ENCODE measurements at places on chromosomes 3 and 15. TPM values are rescaled to one million over a fixed set of nuclear protein-coding genes. Genes with fewer than 3 reads are reported as not detected.

The TMC3 gene
- 0.24 TPM for polyA plus RNA-seq

The NGLY1 gene
- polyA plus RNA-seq, result 38.0 TPM

The PLA2G4D gene
- 0.04 TPM for polyA plus RNA-seq

The SERINC4 gene
- not detected for polyA plus RNA-seq

The PLD1 gene
- polyA plus RNA-seq, result 10.5 TPM

The TNFSF10 gene
- 36.9 TPM for polyA plus RNA-seq

The TNNC1 gene
- 7.2 TPM for polyA plus RNA-seq

The C15orf62 gene
- polyA plus RNA-seq, result 5.4 TPM

DNA sequence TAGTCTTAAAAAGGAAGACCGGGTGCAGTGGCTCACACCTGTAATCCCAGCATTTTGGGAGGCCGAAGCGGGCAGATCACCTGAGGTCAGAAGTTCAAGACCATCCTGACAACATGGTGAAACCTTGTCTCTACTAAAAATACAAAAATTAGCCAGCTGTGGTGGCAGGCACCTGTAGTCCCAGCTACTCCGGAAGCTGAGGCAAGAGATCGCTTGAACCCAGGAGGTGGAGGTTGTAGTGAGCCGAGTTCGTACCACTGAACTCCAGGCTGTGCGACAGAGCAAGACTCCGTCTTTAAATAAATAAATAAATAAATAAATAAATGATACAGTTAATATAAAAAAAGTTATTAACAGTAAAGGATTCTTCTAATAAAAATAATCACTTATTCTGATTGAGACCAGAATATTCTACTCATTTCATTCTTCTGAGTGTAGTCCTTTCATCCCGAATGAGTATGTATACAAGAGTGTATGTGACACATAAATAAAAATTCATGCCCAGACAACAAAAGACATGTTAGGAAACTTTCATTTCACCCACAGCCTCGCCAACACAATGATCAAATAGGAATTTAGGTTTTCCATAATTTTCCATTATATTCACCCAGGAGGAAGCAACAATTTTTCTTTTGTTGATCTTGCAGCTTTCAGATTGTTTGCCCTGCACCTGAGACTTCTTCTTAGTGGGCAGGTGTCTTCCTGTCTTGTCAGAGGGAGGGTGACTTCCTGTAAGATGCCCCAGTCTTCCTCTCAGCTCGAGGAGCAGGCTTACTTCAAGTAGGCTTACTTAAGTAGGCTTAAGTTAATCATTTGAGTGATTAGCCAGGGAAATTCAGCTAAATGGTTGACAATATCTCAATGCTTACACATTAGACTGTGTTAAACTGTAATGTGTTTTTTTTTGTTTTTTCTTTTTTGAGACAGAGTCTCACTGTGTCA lies 7.8 kb upstream of the NUP210 start:
- DNase-seq, result no peak

DNA sequence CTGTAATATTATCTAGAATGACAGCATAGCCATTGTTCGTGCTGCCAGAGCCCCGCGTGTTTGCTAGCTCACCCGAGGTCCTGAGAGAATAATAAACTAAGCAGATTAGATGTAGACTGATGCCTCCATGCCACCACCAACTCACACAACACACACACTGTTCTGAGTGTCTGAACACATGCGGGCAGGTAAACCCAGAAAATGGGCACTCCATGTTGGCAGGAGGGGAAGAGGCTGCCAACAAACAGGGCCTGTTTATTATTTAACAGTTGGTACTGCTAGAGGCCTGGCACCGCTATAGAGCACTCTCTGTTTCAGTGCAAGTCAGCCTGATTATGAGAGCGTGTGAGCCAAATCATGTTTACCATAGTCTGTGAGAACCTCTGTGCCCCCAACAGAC lies 299.0 kb downstream of the ZBTB20 start:
- DNase-seq, result no peak

- DNase-seq, result no peak
These were observed 4.5 kb upstream of the SSUH2 start for GRCh38 chr3:8648909-8649741.

DNA sequence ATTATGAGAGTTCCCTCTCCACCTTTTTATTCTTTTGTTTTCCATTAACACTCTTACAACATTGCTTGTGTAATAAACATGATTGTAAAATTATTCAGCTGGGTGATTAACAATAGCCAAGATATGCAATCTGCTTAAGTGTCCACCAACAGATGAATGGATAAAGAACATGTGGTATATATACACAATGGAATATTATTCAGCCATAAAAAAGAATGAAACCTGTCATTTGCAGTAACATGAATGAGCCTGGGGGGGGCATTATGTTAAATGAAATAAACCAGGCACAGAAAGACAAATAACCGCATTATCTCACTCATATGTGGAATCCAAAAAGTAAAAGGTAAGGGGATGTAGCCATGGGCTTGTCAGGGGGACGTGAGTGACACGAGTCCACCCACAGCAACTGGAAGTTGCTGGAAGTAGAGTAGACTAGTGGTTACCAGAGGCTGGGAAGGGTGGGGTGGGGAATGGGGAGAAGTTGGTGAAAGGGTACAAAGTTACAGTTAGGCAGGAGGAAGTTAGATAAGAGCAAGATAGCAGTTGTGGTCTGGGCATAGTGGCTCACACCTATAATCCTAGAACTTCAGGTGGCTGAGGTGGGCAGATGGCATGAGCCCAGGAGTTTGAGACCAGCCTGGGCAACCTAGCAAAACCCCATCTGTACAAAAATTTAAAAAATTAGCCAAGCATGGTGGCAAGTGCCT lies 28.7 kb upstream of the CD47 start:
- no peak for DNase-seq

GRCh38 chr15:101447168-101447533 lies 42.4 kb downstream of the PCSK6 start:
- no peak for DNase-seq

- peak; percentile 35 for DNase-seq
These were observed 61.6 kb downstream of the RAB7A start for GRCh38 chr3:128787256-128788253.

- DNase-seq, result no peak
These were observed 90.5 kb downstream of the LPP start for GRCh38 chr3:188244395-188244861.

DNA sequence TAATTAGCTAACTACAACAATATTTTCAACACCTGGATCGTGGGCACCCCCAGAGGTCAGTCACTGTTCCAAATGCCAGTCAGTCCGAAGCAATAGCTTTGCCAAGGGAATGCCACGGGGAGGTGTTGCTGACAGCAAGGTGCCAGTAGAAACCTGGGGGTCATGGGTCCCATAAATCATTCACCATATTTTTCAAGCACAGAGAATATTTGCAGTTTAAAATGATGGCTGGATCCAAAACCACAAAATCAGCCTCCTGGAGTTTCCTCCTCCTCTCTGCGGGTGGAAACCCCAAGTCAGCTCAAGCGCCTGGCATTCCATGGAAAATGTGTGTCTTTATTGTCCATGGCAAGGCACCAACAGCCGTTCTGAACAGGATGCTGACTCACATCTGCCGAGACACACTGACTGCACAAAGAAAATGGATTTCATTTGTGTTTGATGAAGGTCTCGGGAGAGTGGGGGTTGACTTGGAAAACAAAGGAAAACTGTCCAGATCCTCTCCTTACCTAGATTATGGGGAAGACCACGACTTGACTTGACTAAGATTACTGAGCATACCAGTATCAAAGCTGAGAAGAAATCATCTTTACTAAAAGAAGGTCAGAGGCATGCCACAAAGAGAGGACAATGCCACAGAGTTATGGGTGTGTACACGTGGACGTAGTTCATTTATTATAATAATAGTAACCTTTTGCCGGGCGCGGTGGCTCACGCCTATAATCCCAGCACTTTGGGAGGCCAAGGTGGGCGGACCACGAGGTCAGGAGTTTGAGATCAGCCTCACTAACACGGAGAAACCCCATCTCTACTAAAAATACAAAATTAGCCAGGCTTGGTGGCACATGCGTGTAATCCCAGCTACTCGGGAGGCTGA lies 26.4 kb downstream of the ANXA2 start:
- no peak for DNase-seq

DNA sequence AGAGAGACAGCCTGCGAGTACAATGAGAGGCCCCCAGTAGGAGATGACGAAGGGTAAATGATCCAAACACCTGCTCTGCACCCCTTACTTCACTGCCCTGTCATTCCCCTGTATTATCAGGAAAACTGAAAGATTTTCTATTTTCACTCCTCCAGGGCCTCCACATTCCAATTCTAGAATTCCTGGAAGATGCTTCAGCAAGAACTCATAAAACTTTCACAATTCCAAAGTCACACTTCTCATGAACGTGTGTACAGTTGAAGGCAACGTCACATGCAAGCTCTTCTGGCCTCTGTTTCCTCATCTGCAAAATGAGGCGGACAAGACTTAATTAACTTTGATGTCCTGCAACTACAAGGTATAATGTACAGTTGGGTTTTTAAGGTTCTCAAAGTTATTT lies 62.8 kb upstream of the SPATA12 start:
- DNase-seq, result no peak

GRCh38 chr3:64234571-64234970 lies 9.3 kb upstream of the PRICKLE2 start:
- DNase-seq, result no peak

GRCh38 chr3:66276705-66277274 lies 56.0 kb downstream of the SLC25A26 start:
- peak; percentile 70 for DNase-seq

DNA sequence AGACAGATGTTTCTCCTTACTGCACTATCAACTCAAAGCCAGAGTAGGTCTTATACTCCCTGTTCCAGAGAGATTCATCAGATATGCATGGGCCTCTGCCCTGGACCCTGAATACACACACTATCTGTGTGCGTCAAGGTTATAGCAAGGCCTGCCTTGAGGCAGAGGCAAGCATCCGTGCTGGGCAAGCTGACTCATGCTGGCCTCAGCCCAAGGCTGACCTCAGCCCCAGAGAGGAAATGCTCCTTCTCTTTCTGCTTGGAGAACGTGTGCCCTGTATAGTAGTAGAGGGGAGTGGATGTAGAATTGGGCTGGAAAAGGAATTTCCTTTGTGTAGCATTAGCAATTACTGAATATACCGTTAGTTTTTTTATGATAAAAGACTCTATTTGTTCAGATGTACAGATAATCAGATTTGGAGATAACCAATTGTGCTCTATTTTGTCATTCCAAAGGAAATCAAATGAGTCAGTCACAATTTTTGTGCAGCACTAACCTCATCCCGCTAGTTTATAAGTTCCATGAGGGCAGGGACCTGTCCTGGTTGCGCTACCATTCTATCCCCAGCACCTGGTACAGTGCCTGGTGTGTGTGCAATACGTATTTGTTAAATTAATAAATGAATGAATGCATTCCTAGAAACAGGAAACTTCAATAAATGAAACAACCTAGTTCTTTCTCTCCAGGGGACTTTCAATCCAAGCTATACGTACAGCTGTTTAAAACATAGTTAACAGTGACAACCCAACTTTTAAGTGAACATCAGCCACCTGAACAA lies 13.3 kb upstream of the PAQR9 start:
- no peak for DNase-seq

GRCh38 chr3:46860810-46861604 lies 2.2 kb downstream of the MYL3 start:
- no peak for DNase-seq

- no peak for DNase-seq
These were observed 157.8 kb downstream of the IL1RAP start for GRCh38 chr3:190671658-190672057.

DNA sequence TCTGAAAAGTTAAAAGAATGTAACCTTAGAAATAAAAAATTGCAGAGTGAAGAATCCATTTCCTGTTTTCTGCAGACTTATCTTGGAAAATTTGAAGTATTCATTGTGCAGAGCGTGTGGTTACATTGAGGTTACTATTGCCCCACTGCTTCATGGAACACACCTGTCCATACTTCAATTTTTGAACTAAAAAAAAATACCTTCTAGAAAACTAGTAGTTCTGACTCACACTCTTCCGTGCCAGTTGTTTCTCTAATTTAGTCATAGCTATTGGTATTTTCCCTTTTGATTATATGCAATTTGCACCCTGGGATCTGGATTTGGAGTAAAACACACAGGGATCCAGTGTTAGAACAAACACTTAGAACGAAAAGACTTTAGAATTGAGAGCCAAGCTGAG lies 111.8 kb upstream of the LYSMD4 start:
- DNase-seq, result no peak

- DNase-seq, result no peak
These were observed 13.7 kb upstream of the ISLR start for GRCh38 chr15:74159773-74160172.
